Activated naive CD8-positive, alpha-beta T cell treated with anti-CD3 and anti-CD28 coated beads, Interleukin-2, amount 50 U/mL, for 16 hours (primary cell): ENCODE measurements at places on chromosomes 6 and 20.

DNA sequence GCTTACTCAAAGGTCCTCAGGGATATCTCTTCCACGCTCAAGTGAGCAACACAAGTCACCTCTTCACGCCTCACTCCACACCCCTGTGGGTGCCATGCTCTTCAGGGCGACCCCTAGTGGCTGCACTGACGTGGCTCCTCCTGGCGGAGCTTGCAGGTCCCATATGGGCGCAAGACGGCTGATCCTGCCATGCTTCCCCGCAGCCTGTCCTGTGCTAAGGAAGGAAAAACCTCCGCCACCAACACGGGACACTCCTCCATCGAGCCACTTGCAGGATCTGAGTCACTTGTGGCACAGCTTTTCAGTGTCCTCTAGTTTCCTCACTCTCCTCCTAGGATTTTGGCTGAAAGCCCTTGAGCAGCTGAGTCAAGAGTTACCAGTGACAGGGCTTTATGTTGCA lies 90.7 kb downstream of the KHDC1L start:
- no peak for DNase-seq

DNA sequence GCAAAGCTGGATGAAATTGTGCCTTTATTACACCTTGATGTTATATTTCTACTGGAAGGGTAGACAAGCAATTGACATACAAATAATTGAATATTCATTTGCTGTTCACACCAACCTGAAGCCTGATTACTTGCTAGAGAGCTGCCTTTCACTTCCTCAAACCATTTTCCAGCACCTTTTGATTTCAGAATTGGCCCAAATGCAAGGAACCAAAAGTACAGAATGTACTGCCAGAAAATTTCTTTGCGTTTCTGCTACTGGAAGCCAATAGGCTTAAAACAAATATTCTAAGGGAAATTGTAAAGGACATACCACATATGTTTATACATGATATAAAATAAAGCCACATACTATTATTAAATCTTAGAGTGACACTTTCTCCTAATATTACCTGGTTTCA lies 94.5 kb downstream of the RFPL4B start:
- DNase-seq = no peak

GRCh38 chr6:170292111-170292406 lies 1.2 kb upstream of the DLL1 start:
- DNase-seq = no peak

DNA sequence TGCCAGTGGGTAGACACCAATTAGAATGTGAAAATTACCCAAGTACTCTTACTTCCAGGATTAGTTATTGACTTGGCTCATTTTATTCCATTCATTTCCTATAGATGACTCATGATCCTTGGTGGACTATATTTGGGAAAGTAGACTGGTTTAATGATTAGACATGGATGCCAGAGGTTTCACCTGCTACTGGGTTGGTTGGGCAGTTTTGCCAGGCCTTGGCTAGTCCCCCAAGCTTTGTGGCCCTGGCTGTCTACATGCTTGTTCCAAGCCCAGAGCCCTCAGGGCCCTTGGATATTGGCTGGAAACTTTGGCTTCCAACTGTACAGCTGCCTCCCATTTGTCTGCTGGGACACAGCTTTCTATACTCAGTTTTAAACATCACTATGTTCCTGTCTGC lies 104.1 kb downstream of the ZFP64 start:
- DNase-seq = no peak

DNA sequence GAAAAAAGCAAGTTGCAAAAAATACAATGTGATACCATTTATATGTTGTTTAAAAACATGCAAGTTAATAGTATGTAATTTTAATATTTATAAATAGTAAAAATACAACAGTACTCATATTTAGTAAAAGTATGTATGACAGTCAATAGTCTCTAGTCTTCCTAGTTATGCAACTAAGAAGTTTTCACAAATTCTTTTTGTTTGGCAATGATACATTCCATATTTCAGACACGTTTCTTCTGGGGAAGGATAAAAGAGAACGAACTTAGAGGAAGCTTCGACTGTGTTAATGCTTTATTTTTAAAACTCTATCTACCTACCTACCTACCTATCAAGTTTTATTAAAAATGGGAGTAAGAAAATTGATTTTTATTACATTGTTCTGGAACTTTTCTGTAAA lies 77.7 kb downstream of the UBE3D start:
- DNase-seq = no peak

GRCh38 chr6:17482711-17483110 lies 89.3 kb downstream of the CAP2 start:
- no peak for DNase-seq
